ENCODE measurements at places on chromosomes 2 and 18. TPM values are rescaled to one million over a fixed set of nuclear protein-coding genes. Genes with fewer than 3 reads are reported as not detected.

Gene ZSWIM2
- polyA plus RNA-seq: not detected

Gene DPP4
- polyA plus RNA-seq: 7.2 TPM

Gene SNORC
- polyA plus RNA-seq: 0.63 TPM

Gene ALMS1
- polyA plus RNA-seq: 7.2 TPM

Gene GAL3ST2
- polyA plus RNA-seq: not detected
